Bronchial epithelial cell (primary cell): ENCODE measurements at places on chromosomes 1 and 21.

GRCh38 chr1:210076620-210077019, 138.6 kb downstream of the SYT14 start:
- DNase-seq: peak; percentile 16

DNA sequence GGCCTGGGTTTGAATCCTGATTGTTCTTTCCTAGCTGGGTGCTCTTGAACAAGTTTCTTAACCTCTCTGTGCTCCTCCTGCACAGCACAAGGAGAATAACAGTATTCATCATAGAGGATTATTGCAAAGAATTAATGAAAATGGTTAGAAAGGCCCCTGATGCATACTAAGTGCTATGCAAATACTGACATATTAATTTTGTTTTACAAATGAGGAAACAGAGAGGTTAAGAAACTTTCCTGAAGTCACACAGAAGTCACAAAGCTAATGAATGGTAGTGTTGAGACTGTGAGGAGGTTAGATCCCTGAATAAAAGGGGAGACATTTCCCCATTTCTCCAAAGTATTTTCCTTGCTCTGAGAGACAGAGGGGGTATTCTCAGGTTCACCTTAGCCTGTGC, 99.0 kb downstream of the KCNJ6 start:
- no peak for DNase-seq

DNA sequence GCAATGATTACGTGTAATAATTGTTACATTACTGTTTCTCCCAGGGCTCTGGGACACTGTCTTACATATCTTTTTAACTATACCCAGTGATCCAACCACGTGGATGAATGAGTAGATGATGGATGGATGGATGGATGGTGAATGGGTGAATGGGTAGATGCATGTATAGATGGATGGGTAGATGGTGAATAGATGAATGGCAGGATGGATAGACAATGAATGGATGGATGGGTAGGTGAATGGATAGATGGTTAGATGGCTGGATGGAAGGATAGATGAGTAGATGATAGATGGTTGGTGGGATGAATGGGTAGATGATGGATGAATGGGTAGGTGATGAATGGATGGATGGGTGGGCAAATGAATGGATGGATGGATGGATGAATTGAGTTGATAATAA, 135.9 kb downstream of the HUNK start:
- DNase-seq: no peak

GRCh38 chr1:163436140-163436812, 114.5 kb downstream of the NUF2 start:
- no peak for DNase-seq

DNA sequence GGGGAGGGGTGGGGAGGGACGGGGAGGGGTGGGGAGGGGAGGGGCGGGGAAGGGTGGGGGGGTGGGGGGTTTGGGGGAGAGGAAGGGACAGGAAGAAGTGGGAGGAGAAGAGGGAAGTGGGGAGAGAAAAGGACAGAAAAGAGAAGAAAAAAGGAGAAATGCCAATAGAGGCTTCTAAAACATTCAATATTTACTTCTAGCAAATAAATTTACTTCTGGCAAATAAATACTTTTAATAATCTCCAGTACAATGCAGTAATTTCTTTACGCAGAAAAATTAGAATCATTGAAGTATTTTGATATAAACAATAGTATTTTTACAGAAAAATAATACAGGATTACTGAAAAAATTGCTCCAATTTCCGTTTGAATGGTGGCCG, 9.4 kb upstream of the GPR161 start:
- no peak for DNase-seq

DNA sequence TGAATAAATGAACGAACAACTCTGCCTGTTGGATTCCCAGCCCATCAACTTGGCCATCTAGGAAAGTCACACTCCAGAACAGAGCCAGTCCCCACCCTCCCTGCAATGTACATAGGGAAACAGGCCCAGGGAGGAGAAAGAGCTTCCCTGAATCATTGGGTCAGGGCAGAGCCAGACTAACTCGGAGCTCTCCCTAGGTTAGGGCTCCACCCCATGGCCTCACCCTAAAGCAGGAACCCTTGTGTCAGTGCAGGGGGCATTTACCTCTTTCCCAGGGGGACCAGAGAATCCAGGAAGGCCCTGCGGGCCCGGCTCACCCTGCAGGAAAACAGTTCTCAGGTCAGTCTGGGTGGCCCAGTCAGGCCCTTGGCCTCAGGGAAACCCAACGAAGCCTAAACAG, 11.6 kb downstream of the COL9A2 start:
- DNase-seq: peak; percentile 30

DNA sequence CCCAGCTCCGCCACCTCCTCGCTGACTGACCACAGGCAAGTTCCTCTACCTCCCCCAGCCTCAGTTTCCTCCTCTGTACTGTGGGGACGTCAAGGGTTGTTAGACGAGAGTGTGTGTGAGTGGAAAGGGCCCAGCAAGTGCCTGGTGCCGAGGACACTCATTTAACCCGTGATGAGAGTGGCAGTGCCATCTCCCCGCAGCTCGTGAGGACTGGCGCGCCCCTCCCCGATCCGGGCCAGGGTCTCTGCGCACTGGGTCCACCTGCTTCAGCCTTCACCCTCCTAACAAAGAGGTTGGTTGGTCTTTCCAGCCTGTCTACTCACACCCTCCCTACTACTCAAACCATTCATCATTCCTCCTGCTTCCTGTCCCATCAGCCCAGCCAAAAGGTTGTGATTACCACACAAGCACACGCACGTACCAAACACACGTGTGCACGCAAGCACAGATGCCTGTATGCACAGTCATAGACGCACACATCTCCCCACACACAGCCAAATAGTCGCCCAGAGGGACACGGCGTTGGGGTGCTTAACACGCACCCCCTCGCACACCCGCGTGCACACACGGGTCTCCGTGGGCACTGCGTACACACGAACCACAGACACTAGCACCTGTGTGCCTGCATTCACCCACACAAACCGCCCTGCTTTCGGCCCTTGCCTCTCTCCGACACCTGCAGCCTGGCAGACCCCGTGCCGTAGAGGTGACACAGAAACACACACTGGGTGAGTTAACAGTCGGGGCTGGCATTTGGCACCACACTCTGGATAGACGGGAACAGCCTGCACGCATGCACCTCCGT, 39.3 kb downstream of the TAS1R2 start:
- peak; percentile 4 for DNase-seq
